Hippocampal formation (tissue), 2 donors: ENCODE measurements at places on chromosomes 13 and 19.

- DNase-seq, result no peak
Measured at GRCh38 chr13:28166257-28166656, 27.9 kb downstream of the PAN3 start.

DNA sequence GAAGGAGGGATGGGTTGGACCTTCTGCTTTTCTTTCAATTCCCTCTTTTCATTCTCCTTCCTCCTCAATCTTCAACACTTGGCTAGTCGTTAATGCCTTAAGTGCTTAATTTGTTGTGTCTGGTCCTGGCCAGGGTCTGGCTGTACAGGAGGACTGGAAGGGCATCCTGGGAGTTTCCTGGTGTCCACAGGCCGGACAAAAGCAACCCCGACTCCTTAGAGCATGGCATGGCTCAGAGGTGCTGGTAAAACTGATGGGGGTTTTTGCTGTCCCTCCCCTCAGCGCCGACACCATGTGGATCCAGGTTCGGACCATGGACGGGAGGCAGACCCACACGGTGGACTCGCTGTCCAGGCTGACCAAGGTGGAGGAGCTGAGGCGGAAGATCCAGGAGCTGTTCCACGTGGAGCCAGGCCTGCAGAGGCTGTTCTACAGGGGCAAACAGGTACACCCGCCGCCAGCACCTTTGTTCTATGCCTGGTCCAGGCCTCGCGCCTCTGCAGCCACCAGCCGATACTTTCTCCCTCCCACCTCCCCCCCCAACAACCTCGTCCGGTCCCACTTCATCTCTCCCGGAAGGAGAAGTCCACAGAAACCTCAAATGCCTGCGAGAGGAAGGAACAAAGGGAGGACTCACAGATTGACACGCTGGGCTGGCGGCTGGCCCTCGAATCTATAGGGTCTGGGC is 1.4 kb downstream of the UHRF1 start:
- peak; percentile 39 for DNase-seq

- DNase-seq, result no peak
Measured at GRCh38 chr19:39582891-39583625, 19.3 kb upstream of the LGALS13 start.

DNA sequence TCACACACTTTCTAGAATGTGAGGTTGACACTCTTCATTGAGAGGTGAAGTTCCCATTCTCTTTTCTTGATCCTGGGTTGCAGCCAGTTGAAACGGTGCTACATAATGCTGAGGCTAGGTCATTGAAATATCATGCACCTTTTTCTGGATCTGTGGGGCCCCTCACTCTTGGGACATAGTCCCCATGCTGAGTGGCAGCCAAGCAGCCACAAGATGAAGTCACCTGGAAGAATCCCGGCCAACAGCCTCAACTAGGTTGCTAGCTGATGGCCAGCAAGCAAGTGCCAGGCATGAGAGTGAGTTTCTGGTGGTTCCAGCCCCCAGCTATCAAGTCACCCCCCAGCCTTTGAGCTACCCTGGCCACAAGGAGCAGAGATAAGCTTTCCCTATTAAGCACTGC is 148.5 kb upstream of the TSHZ3 start:
- no peak for DNase-seq

- DNase-seq, result no peak
Measured at GRCh38 chr19:21210037-21210621, 68.3 kb downstream of the ZNF431 start.

GRCh38 chr19:50255115-50255514 is 51.7 kb downstream of the MYH14 start:
- no peak for DNase-seq
